ENCODE measurements at places on chromosomes 1 and 21. TPM values are rescaled to one million over a fixed set of nuclear protein-coding genes. Genes with fewer than 3 reads are reported as not detected.
A peak's percentile ranks its signal among the peaks of the same experiment; 100 is the strongest.

GRCh38 chr1:52139817-52140540, 1.9 kb upstream of the ZFYVE9 start:
- DNase-seq: peak; percentile 26
- H3K4me3 ChIP-seq: no peak overlapping the region
- H3K36me3 ChIP-seq: no peaks in the 10 kb centered on the region
- no peak overlapping the region for H3K27ac ChIP-seq

GRCh38 chr1:214538496-214538895, 12.9 kb downstream of the PTPN14 start:
- no peak overlapping the region for H3K4me3 ChIP-seq
- DNase-seq: no peak
- no peak overlapping the region for H3K27ac ChIP-seq
- H3K27me3 ChIP-seq: peaks cover 8% of the 10 kb centered on the region
- no peaks in the 10 kb centered on the region for H3K36me3 ChIP-seq

DNA sequence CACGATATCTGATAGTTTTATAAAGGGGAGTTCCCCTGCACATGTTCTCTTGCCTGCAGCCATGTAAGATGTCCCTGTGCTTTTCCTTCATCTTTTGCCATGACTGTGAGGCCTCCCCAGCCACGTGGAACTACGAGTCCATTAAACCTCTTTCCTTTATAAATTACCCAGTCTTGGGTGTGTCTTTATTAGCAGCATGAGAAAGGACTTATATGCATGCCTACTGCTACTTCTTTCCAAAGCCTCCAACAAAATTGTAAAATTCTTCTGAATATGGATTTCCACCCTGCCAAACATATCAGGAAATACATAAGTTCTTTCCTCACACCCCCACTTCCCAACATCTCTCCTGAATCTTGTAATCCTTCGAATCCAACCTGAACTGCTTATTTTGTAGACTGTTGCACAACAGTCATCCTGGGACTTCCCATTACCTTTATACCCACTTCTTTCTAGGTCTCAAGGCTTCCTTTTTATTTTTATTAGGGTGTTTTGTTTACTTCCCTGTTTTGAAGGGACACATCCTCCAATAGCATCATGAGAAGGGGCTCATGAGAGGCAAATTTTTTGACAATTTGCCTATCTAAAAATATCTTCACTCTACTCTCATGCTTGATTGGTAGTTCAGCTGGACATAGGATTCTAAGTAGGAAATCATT, 67.5 kb upstream of the MUTYH start:
- no peak for DNase-seq
- no peaks in the 10 kb centered on the region for H3K27me3 ChIP-seq
- H3K27ac ChIP-seq: no peak overlapping the region
- no peak overlapping the region for H3K4me3 ChIP-seq
- peaks cover 6% of the 10 kb centered on the region for H3K4me1 ChIP-seq
- H3K36me3 ChIP-seq: no peaks in the 10 kb centered on the region

- H3K4me3 ChIP-seq: peak overlapping the region; percentile 88
- H3K27ac ChIP-seq: peak overlapping the region; percentile 38
- no peaks in the 10 kb centered on the region for H3K27me3 ChIP-seq
- peaks cover 4% of the 10 kb centered on the region for H3K36me3 ChIP-seq
Measured at GRCh38 chr1:27153549-27153886, 1.4 kb downstream of the SLC9A1 start.

DNA sequence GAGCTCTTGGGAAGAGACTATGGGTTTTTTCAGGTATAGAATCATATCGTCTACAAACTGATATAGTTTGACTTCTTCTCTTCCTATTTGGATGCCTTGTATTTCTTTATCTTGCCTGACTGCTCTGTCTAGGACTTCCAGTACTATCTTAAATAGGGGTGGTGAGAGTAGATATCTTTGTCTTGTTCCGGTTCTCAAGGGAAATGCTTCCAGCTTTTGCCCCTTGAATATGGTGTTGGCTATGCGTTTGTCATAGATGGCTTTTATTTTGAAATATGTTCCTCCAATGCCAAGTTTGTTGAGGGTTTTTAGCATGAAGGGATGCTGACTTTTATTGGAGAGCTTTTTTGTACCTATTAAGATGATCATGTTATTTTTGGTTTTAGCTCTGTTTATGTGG, 170.3 kb downstream of the PTGER3 start:
- H3K27me3 ChIP-seq: no peaks in the 10 kb centered on the region
- H3K4me1 ChIP-seq: no peaks in the 10 kb centered on the region
- no peak overlapping the region for H3K27ac ChIP-seq
- H3K4me3 ChIP-seq: no peak overlapping the region
- H3K36me3 ChIP-seq: no peaks in the 10 kb centered on the region
- no peak for DNase-seq

GRCh38 chr1:998745-998994, 1.2 kb downstream of the HES4 start:
- no peaks in the 10 kb centered on the region for H3K36me3 ChIP-seq
- no peak overlapping the region for H3K27ac ChIP-seq
- DNase-seq: no peak
- no peak overlapping the region for H3K4me3 ChIP-seq
- H3K27me3 ChIP-seq: peaks cover 40% of the 10 kb centered on the region

GRCh38 chr21:37762606-37763005, 153.7 kb downstream of the KCNJ6 start:
- no peak overlapping the region for H3K4me3 ChIP-seq
- H3K27ac ChIP-seq: no peak overlapping the region
- H3K4me1 ChIP-seq: no peaks in the 10 kb centered on the region
- H3K36me3 ChIP-seq: no peaks in the 10 kb centered on the region
- H3K27me3 ChIP-seq: no peaks in the 10 kb centered on the region

- no peaks in the 10 kb centered on the region for H3K27me3 ChIP-seq
- H3K27ac ChIP-seq: no peak overlapping the region
- DNase-seq: no peak
- H3K4me3 ChIP-seq: no peak overlapping the region
- H3K4me1 ChIP-seq: no peaks in the 10 kb centered on the region
- no peaks in the 10 kb centered on the region for H3K36me3 ChIP-seq
Measured at GRCh38 chr1:195721210-195721971, 886.8 kb downstream of the KCNT2 start.

GRCh38 chr1:109161858-109162606, 48.1 kb downstream of the ELAPOR1 start:
- H3K27ac ChIP-seq: peak overlapping the region; percentile 66
- H3K27me3 ChIP-seq: no peaks in the 10 kb centered on the region
- no peak overlapping the region for H3K4me3 ChIP-seq
- DNase-seq: peak; percentile 72
- no peaks in the 10 kb centered on the region for H3K36me3 ChIP-seq

DNA sequence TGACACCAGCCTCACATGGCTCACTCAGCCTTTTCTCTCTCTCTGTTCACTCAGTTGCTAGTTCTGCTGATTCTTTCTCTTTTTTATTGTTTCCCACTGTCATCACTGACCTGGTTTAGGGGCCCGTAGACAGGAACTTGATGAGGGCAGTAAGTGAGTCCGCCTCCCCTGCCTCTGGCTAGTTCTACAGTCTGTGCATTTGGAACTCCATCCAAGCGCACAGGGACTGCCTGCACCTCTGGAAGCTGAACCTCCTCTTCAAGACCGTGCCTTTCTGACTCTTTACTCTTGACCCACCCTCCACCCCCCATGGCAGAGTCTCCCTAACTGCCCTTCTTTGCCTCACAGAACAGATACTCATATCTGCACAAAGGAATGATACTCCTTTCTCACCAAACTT, 4.2 kb downstream of the TENT5C start:
- peaks cover 78% of the 10 kb centered on the region for H3K4me1 ChIP-seq
- H3K4me3 ChIP-seq: no peak overlapping the region
- peaks cover 78% of the 10 kb centered on the region for H3K36me3 ChIP-seq

DNA sequence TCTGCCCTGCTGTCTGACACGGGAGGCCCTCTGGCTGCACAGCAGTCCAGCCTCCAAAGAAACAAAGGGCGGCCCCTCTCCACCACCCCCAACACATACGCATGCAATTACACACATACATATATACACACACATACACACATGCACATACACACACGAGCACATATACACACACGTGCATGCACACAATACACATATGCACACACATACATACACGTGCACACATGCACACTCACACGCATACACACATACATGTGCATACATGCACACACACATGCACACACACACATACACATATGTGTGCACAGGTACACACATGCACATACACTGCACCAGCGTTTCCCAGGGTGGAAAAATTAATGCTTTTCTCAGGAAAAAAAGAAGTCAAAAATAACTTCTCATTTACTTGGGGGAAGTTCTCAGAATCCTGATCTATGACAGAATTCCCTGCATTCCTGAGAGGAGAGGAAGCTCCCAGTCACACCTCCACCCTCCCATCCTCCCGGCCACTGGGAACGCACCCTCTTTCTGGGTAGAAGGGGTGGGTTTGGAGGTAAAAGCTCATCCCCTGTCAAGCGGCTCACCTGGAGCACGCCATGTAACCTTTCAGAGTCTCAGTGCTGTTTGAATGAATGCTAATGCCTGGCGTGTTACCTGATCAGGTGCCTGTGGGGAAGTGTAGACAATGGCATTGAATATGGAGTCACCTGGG, 33.1 kb upstream of the KLHDC7A start:
- no peaks in the 10 kb centered on the region for H3K4me1 ChIP-seq
- no peaks in the 10 kb centered on the region for H3K27me3 ChIP-seq
- H3K27ac ChIP-seq: no peak overlapping the region
- H3K36me3 ChIP-seq: no peaks in the 10 kb centered on the region
- H3K4me3 ChIP-seq: no peak overlapping the region
- no peak for DNase-seq

GRCh38 chr1:65049941-65050713, 83.8 kb upstream of the JAK1 start:
- DNase-seq: no peak
- H3K4me1 ChIP-seq: peaks cover 25% of the 10 kb centered on the region
- no peak overlapping the region for H3K27ac ChIP-seq
- no peak overlapping the region for H3K4me3 ChIP-seq

GRCh38 chr1:101039245-101039644, 13.7 kb upstream of the DPH5 start:
- no peaks in the 10 kb centered on the region for H3K4me1 ChIP-seq
- no peak overlapping the region for H3K27ac ChIP-seq
- DNase-seq: no peak
- H3K4me3 ChIP-seq: no peak overlapping the region
- H3K27me3 ChIP-seq: no peaks in the 10 kb centered on the region
- H3K36me3 ChIP-seq: peaks cover 12% of the 10 kb centered on the region

- H3K4me1 ChIP-seq: peaks cover 55% of the 10 kb centered on the region
- no peak overlapping the region for H3K27ac ChIP-seq
- H3K4me3 ChIP-seq: no peak overlapping the region
- peaks cover 26% of the 10 kb centered on the region for H3K36me3 ChIP-seq
- H3K27me3 ChIP-seq: no peaks in the 10 kb centered on the region
- no peak for DNase-seq
Measured at GRCh38 chr21:34994766-34995631, 54.1 kb downstream of the RUNX1 start.

GRCh38 chr1:910311-910880, 13.3 kb upstream of the SAMD11 start:
- no peaks in the 10 kb centered on the region for H3K36me3 ChIP-seq
- H3K4me1 ChIP-seq: peaks cover 9% of the 10 kb centered on the region
- peaks cover 54% of the 10 kb centered on the region for H3K27me3 ChIP-seq
- no peak for DNase-seq
- no peak overlapping the region for H3K27ac ChIP-seq
- no peak overlapping the region for H3K4me3 ChIP-seq

GRCh38 chr1:168348146-168348709, 67.6 kb downstream of the TBX19 start:
- peaks cover 1% of the 10 kb centered on the region for H3K27me3 ChIP-seq
- no peak for DNase-seq
- H3K36me3 ChIP-seq: peaks cover 7% of the 10 kb centered on the region
- peak overlapping the region; percentile 84 for H3K27ac ChIP-seq

DNA sequence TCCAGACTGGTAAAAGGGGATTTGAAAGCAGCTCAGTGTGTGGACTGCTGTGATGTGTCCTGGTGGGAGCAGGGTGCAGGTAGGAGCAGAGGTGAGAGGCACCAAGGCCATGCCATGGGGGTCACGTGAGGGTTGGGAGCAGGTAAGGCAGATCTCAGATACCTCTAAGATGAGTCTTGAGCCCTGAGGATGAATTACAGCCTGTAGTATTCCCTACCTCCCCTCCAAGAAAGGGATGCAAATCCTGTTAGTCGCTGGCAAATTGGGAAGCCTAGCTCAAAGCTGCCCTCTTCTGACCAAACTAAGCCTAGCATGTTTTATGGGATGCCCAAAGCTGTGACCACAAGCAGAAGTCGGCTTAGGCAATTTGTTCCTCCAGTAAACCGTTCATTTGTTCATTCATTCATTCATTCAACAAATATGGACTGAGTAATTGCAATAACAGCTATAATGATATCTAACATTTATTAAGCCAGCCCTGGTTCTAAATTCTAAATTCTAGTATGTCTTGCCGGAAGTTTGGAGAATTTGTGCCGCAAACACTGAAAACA, 3.9 kb upstream of the NUAK2 start:
- H3K4me3 ChIP-seq: no peak overlapping the region
- H3K27ac ChIP-seq: no peak overlapping the region
- peaks cover 43% of the 10 kb centered on the region for H3K27me3 ChIP-seq
- peaks cover 21% of the 10 kb centered on the region for H3K4me1 ChIP-seq
- DNase-seq: peak; percentile 54

DNA sequence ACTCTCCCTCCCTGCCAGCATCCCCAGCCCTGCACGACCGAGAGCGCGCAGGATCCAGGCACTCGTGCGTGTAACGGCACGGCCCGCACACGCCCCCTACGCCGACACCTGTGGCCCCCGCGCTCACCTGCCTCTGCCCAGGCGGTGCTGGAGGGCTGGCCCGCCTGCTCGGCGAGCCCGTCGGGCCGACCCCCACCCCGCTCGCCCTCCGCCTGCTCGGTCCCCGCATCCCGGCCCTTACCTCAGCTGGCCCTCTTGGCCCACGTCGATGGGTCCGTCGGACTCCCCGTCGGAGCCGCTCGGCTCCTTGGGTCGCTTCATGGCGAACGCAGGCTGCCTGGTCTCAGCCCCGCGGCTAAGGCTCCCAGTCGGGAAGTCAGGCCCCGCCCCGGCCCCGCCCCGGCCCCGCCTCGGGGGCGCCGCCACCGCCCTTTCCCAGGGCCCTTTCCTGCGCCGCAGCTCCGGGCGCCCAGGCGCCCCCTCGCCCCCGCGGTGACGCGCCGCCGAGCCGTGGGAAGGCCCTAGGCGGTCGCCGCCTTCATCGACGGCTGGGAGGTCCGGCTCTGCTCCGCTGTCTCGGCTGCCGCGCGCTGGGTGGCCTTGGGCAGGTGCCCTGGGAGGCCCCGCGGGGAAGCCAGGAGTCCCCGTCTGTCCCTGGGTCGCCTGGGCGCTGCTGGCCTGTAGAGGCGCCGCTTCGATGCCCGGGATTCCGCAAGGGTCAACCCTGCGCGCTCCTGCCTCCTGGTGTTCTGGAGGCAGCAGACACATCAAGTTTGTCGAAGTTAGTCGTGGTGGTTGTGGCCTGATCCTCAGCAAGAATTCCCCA, at the start of gene HEYL:
Gene HEYL, minus strand, starts transcription at position 339 of the 826 bp plus-strand sequence. Its CDS starts 18 bp downstream, at position 321.
- H3K27me3 ChIP-seq: peaks cover 50% of the 10 kb centered on the region
- no peak within 1 kb of the TSS for H3K27ac ChIP-seq
- peaks cover 2% of the 10 kb centered on the region for H3K4me1 ChIP-seq
- H3K4me3 ChIP-seq: peak within 1 kb of the TSS; percentile 52

CYP4Z1 gene
- total RNA-seq: not detected

RTCA gene
- 67.5 TPM for total RNA-seq

SPATA21 gene
- total RNA-seq: 0.05 TPM

OR10Z1 gene
- total RNA-seq: not detected
